ENCODE measurements at places on chromosomes 4 and X. TPM values are rescaled to one million over a fixed set of nuclear protein-coding genes. Genes with fewer than 3 reads are reported as not detected.

The ARR3 gene
- polyA plus RNA-seq = not detected

DNA sequence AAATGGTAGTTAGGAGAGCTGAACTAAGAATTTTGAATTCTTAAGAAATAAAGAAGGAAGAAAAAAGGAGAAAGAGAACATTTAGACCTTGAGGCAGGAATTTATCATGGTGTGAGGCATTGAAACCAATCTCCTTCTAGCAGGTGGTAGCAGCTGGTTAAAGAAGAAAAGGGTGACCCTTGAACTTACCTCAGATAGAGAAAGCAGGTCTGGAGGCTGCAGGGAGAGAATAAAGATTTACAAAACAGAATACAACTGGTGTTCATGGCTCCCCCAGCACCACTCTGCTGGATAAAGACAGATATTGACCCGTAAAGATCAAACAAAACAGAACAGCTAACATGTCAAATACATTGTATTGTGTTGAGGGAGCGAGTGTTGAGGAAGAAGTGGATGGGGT lies 56.0 kb downstream of the NCAPG start:
- no peak for DNase-seq

GRCh38 chr4:1418494-1419285 lies 12.4 kb upstream of the NKX1-1 start:
- DNase-seq = no peak

GRCh38 chr4:15336410-15337167 lies 91.2 kb upstream of the C1QTNF7 start:
- DNase-seq = no peak

DNA sequence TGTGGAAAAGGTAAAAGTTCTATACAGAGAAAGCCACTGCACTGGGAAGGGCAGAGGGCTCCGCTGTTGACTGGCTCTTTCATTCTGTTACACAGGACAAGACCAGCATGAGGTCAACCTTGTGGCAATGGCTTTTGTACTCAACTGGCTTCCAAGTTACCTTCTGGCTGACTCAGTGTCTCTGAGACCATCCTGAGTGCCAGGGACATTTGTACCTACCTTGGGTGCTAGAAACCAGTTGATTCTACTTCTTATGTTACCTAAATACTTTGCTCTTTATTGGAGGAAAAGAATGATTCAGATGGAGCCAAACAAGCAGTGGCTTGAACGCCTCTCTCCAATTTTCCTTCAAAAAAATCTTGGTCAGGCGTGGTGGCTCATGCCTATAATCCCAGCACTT lies 123.2 kb downstream of the RBM47 start:
- no peak for DNase-seq

- DNase-seq = no peak
These were observed 405.1 kb downstream of the KCNIP4 start for GRCh38 chr4:21543514-21543913.

GRCh38 chr4:36326476-36327029 lies 45.1 kb downstream of the DTHD1 start:
- no peak for DNase-seq

DNA sequence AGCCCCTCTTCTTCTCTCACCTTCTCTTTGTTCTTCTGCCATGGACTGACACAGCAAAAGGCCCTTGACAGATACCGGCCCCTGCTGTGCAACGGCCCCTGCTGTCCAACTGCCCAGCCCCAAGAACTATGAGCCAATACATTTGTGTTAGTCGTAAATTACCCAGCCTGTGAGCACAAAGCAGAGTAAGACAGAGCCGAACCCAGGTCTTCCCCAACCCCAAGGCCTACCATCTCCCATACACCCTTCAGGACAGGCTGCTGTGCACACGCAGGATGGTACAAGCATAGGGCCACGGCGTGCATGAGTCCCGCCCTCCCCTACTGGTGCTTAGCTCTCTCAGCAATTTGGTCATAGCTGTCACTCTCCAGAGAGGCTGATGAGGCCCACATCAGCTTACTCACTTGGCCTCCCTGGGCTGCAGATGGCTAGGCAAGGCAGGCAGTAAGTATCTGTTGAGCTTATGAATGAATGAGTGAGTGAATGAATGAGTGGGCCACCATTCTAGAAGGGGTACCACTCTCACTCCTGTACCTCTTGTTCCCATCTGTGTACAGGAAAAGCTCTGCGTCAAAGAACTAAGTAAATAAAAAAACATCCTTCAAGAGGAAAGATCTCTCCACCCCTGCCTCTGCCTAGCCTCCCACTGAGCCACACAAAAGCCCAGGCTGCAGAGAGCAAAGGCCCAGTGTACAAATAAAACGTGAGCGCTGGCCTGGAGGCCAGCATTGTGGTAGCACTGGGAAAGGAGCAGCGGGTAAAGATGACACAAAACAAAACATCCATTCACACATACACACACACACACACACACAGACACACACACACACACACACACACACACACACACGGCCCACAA lies 13.9 kb downstream of the WDR1 start:
- DNase-seq = no peak

GRCh38 chr4:128574706-128575105 lies 234.8 kb upstream of the JADE1 start:
- DNase-seq = peak; percentile 93
